ENCODE measurements at places on chromosomes 7 and 10.

GRCh38 chr10:71972746-71973695 is 8.8 kb downstream of the CHST3 start:
- no peak for DNase-seq

DNA sequence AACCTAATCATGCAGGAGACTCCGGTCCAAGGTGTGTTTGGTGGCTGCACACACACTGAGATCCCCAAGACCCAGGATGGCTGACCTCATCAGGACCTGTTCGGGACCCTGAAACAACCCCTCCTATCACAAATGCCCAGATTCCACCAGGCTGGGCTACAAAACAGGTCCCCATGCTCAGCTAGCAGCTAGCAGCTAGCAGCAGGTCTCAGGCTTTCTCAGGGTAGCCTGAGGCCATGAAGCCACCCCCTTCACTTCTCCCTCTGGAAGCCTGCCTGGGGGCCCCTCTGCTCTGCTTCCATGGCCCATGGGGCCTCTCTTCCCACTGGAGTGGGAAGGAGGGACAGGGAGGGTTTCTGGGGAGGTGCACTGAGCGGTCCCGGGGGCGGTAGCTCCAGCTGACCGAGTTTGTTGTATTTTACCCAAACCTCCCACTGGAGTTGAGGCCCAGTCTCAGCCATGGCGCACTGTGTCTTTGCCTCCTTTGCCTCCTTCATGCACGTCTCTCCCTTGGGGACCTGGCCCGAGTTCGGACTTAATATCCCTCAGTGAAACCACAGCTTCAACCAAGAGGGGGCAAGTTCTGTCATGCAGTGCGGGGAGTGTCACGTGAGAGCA is 95.1 kb upstream of the GPR26 start:
- no peak for DNase-seq

- DNase-seq: no peak
Observed at GRCh38 chr7:102891693-102892261, 21.0 kb upstream of the LRRC17 start.

DNA sequence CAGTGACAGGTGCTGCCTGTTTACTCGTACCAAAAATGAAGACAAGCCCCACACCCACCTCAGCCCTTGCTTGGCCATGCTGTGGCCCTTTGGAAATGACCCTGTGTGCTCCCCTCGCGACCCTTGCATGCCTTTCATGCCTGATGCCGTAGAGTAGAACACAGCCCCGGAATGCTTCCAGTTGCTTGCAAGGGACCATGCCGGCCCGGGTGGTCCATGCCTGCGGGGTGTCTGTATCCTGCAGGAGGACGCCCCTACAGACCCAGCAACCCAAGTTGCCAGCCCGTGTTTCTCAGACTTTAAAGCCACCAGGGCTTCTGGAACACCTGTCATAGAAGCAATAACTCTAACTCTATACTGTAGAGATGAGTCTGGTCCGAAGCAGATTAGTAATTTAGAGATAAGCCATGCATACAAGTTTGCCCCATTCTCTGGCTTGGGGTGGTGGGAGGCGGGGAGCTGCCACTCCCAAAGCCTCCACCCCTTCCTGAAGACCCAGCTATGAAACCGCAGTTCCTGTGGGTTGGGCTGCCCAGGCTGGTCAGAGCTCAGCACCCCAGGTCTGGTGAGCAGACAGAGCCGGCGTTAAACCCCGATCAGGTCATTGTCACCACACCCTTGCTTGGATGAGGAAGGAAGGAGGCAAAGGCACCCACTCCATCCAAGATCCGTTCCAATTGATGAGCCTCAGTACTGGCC is 143.5 kb downstream of the ADCY1 start:
- DNase-seq: no peak

DNA sequence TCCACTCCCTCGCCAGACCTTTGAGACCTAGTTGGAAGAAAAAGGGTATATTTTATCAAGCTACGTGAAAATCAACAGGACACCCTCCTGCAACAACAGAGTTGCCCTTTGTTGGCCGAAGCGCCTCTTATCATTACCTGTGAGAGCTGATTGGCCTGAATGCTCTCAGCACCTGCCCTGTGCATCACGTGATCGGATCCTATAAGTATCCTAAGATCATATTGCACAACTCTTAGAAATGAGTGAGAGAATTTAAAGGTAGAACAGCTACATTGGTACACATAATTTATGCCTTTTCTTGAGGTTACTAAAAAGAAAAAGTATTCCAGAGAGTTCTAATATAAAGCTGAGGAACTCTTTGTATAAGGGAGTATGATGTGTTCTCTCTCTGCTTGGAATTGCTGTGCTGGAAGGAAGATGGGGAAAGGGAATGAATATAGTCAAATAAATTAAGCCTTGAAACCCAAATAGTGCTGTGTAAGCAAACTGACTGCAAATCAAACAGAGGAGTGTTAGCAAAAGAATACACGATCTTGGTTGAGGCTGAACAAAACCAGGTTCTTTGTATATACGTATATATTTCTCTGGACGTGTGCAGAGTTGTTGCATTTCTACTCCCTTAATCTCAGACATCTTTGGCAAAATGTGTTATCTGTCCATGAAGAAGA is 69.3 kb downstream of the LRRC4 start:
- no peak for DNase-seq

DNA sequence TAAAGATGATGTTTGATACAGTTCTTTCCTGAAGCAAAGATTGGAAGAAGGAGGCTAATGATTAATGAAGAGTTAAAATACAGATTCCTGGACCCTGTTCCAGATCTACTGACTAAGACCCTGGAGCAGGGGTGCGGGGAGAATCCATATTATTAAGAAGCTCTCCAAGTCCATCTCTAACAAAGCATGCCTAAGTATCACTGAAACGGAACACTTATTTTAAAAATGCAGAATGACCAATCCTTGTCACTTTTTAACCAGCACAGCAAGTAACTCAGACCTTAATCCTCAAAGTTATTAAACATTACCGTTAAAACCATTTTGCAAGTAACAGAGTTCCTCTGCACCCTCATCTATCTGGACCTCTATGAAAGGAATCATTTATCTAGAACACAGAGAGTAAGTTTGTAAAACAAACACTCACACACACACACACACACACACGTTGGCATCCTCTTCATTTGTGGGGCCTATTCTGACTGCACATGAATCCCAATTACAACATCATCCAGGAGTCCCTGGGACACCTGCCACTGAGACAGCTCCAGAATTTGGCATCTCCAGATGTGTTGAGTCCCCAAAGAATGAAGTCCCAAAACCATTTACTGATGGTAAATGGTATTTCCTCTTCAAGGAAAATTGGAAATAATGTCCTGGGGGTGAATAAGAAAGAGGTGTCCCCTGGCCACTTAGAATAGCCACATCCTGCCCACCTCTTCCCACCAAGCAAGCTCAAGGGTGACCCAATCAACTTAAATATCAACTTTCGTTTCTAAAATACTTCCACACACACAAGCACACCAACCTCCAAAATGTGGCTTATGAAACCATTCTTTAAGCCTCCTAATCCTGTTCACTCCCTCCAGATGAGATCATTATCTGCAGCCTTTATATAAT is 117.5 kb downstream of the PARD3 start:
- DNase-seq: no peak

DNA sequence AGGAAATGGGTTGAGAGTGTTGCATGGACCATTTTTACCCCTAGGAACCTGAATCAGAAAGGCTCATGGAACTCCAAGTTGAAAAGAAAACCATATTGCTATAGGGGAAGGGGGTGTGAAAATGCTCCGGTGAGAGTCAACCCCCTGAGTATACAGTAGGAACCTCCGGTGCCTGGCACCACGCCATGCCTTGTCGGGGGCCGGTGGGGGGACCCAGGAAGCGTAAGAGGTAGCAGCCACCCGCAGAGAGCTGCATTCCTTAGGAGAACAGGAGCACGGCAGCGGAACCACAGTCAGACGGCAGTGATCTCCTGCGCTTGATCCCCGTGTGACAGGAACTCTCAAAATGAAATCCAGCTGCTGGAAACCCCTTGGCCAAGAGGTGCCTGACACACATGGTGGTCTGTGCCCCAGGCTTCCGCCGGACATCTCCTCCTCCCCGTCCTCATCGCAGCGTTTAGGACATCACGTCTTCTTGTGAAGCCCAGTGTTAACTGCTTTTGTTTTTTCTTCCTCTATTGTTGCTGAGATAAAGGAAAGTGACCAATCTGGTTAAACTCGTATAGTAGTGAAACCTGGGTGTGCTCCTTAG is 186.8 kb downstream of the CELF2 start:
- DNase-seq: no peak

DNA sequence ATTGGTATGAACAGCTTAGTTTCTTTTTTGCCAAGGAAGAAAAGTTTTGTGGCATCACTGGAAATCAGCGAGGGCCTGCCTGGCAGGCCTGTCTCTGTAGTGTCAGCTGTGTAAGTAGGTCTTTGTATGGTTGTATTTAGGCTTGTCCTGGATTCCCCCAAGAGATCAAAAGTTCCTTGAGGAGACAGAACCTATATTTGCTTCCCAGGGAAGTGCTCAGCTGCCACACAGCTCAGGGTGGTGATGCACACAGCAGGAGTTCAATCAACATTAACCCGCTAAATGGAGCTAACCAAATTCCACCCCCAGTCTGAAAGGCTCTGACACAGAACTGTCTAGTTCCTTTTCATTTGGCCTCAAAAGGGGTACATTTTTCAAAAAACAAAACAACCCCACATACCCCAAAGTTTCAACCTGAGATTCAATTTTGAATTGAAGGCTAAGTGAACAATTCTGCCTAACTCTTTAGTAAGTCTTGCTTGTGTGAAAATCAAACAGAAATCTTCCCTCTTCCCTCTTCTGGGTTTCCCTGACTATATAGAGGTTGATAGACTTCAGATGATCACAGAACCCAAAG is 124.4 kb downstream of the CLEC2L start:
- no peak for DNase-seq

DNA sequence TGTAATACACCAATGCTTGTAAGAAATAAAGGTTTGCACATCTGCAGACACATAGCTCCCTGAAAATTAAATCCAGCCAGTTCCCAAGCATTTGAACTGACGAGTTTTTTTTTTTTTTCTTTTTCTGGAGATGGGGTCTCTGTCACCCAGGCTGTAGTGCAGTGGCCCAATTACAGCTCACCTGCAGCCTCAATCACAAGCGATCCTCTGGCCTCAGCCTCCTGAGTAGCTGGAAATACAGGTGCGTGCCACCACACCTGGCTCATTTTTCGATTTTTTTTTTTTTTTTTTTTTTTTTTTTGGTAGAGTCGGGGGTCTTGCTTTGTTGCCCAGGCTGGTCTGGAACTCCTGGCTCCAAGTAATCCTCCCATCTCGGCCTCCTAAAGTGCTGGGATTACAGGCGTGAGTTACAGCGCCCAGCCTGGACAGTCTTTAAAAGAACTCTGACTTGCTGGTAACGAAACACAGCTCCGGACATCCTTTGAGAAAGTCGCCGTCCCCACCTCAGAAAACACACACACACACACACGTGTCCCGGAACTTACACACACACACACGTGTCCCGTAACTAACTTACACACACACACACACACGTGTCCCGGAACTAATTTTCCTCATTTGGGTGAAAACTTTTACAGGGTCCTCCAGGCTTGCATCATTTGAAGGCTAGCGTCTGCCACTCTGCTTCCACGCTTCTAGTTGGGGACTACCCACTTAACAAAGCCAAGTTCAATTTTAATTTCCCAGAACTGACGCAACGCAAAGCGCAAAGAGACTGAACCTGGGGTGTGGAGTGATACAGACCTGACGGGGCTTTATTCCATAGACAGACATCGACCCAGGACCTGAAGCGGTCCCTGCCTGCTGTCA is 18.6 kb downstream of the OCM2 start:
- DNase-seq: no peak

DNA sequence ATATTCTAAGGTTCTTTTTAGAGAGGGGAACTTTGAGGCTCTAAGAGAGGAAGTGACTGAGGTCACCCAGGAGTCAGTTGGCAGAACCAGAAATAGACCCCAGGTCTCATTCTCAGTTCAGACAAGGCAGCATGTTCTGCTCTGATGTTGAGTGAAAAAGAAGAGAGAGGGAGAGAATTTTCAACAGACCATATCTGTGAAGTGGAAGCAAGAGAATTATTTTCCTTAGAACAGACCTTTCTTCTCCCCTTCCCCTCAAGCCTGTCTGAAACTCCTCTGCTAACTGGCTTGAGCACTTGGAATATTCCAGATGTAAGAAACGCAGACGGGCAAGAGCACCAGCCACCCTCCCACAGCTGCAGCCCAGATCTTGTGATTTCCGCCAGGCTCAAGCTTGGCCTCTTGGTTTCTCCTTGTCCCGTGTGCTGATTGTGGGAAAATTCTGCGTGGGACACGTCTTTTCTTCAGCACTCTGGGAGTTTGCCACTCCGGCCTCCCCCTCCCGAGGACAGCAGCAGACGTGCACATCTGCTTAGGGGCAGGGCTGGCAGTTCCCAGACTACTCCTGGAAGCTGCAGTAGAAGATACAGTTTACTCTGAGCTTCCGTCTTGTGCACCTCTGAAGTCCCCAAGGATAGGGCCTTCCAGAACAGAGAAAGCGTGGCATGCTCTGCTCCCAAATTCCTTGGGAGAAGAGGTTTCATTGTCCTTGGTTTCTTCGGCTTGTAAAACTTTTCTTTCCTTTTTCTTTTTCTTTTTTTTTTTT is 22.7 kb upstream of the IKZF1 start:
- DNase-seq: no peak

DNA sequence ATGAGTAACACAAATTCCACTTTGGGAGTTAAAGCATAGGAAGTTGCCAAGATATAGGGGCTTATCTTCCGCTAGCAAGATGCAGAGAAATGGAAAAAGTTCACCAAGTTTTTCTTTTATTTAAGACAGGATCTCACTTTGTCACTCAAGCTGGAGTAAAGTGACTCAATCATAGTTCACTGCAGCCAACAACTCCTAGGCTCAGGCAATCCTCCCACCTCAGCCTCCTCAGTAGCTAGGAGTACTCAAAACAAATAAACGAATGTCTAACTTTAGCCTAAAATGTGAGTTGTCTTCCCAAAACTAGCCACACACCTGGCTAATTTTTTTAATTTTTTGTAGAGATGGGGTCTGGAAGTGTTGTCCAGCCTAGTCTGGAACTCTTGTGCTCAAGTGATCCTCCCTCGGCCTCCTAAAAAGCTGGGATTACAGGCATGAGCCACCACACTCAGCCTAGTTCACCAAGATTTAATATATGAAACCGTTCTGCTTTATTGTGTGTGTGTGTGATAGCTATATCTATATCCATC is 9.9 kb downstream of the VIM start:
- DNase-seq: no peak

DNA sequence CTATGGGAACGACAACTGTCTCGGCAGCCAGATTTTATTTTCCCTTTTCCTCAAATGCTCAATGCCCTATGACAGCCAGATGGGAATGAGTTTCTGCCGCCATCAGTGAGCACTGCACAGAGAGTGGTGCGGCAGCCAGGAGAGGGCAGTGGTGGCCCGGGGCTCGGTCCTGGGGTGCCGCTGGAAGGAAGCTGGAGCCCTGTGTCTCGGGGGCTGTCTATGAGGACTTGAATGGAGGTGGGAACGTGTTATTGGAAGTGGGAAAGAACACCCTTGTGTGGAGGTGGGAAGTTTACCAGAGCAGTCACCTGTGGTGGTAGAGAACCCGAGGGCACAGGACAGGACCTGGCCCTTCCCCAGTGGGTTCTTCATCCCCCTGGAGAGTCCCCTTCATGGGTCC is 35.8 kb downstream of the JAKMIP3 start:
- no peak for DNase-seq
